ENCODE measurements at places on chromosomes 6 and 20. TPM values are rescaled to one million over a fixed set of nuclear protein-coding genes. Genes with fewer than 3 reads are reported as not detected.

The TRIM10 gene
- total RNA-seq: 0.19 TPM

The ADTRP gene
- 1.6 TPM for total RNA-seq

The MTFR2 gene
- 3.1 TPM for total RNA-seq

The CD109 gene
- 2.6 TPM for total RNA-seq

The DLGAP4 gene
- total RNA-seq: 52.8 TPM

The BEND3 gene
- total RNA-seq: 2.3 TPM

The PCIF1 gene
- 41.2 TPM for total RNA-seq

The NEURL2 gene
- 5.4 TPM for total RNA-seq

The MATN4 gene
- total RNA-seq: not detected

The OR12D3 gene
- total RNA-seq: not detected

- H3K27ac ChIP-seq: no peak overlapping the region
- peaks cover 24% of the 10 kb centered on the region for H3K4me1 ChIP-seq
- peak; percentile 47 for DNase-seq
- no peaks in the 10 kb centered on the region for H3K36me3 ChIP-seq
Observed at GRCh38 chr20:4158466-4159050, 143.2 kb upstream of the RNF24 start.

- peak overlapping the region; percentile 60 for H3K27ac ChIP-seq
- DNase-seq: peak; percentile 88
- peaks cover 62% of the 10 kb centered on the region for H3K4me1 ChIP-seq
- H3K27me3 ChIP-seq: no peaks in the 10 kb centered on the region
- H3K4me3 ChIP-seq: peak overlapping the region; percentile 51
Observed at GRCh38 chr6:32154514-32155161, 697 bp downstream of the PPT2 start.

GRCh38 chr6:151254451-151255081, 14.8 kb downstream of the AKAP12 start:
- H3K27ac ChIP-seq: no peak overlapping the region
- no peak overlapping the region for H3K4me3 ChIP-seq
- no peak for DNase-seq

- DNase-seq: no peak
- H3K4me3 ChIP-seq: no peak overlapping the region
- no peak overlapping the region for H3K27ac ChIP-seq
- peaks cover 4% of the 10 kb centered on the region for H3K4me1 ChIP-seq
- H3K36me3 ChIP-seq: no peaks in the 10 kb centered on the region
- no peaks in the 10 kb centered on the region for H3K27me3 ChIP-seq
Observed at GRCh38 chr6:154792761-154793160, 59.5 kb downstream of the SCAF8 start.

DNA sequence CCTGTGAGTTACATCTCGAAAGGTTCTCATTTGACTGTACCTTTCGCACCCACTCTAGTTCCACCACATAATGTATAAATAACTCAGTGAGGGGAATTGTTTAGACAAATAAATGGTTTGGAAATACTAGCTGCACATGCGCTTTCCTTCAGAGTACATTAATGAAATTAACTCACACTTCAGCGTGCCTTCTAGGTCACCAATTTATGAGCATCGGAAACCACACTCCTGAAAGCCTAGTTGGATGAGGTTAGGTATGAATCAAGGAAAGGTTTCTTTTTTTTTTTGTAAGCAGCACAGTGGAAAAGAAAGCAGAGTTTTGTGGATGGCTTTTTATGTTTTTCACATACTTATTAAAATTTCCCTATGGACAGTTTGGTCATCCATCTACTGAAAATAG, 247.8 kb upstream of the TCF21 start:
- DNase-seq: no peak
- H3K27ac ChIP-seq: no peak overlapping the region
- no peaks in the 10 kb centered on the region for H3K36me3 ChIP-seq
- no peaks in the 10 kb centered on the region for H3K27me3 ChIP-seq
- no peak overlapping the region for H3K4me3 ChIP-seq
- H3K4me1 ChIP-seq: no peaks in the 10 kb centered on the region

- no peak overlapping the region for H3K4me3 ChIP-seq
- H3K27ac ChIP-seq: no peak overlapping the region
- H3K36me3 ChIP-seq: no peaks in the 10 kb centered on the region
- no peak for DNase-seq
Observed at GRCh38 chr6:162109480-162110050, 618.0 kb downstream of the PRKN start.

- H3K27ac ChIP-seq: no peak overlapping the region
- no peak overlapping the region for H3K4me3 ChIP-seq
- peak; percentile 87 for DNase-seq
- H3K4me1 ChIP-seq: peaks cover 24% of the 10 kb centered on the region
- H3K27me3 ChIP-seq: peaks cover 23% of the 10 kb centered on the region
Observed at GRCh38 chr20:2688041-2688591, 4.5 kb upstream of the EBF4 start.

GRCh38 chr20:11372876-11373790, 544.6 kb upstream of the BTBD3 start:
- no peak overlapping the region for H3K4me3 ChIP-seq
- DNase-seq: no peak
- H3K27ac ChIP-seq: no peak overlapping the region
- H3K27me3 ChIP-seq: no peaks in the 10 kb centered on the region
- H3K4me1 ChIP-seq: no peaks in the 10 kb centered on the region

DNA sequence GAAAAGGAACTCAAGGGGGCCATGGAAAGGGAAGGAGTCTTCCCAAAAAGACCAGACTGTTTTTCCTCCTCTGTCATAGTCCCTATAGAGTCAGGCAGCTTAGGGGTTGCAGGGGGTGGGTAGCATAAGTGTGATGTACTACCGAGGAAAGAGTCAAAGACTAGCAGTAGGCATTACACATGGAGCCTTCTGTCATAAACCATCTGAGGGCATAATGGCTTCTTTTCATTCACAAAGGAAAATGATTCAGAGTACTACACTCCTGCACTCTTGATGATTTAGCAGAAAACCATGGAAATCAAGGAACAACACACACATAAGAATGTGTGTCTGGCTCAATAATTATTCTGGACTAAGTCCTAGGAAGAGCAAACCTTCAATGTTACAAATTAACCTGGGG, 14.9 kb downstream of the PLN start:
- no peak for DNase-seq
- no peaks in the 10 kb centered on the region for H3K27me3 ChIP-seq
- H3K4me1 ChIP-seq: peaks cover 16% of the 10 kb centered on the region
- H3K4me3 ChIP-seq: no peak overlapping the region
- H3K36me3 ChIP-seq: no peaks in the 10 kb centered on the region

GRCh38 chr6:163566056-163566455, 151.5 kb downstream of the QKI start:
- no peak overlapping the region for H3K4me3 ChIP-seq
- no peak for DNase-seq
- no peaks in the 10 kb centered on the region for H3K4me1 ChIP-seq

DNA sequence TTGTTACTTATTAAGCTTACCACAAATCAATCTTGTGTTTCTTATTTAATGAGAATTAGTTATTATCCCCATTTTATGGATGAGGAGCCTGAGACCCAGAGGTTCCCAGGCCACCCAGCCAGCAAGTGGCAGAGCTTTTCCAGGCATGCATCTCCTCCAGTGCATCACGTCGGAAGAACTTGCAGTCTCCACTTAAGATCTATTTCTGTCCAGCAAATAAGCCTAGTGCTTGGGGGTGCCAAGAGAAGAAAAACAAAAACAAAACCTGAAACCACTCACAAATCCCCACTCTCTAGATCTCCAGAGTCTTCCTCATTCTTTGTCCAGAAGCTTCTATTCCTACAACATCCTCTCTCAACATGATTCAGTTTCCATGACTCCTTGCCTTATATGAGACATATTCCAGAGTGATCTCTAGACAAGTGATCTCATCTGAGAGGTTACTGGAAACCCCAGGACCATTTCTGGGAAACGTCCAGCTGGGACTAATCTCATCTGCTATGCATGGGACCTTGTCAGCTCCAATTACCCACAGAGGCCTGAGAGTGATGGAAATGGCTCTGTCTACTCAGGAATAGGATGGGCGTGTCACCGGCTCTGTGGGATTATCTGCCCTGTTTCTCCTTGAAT, 4.1 kb downstream of the GUCA1B start:
- H3K4me3 ChIP-seq: no peak overlapping the region
- H3K4me1 ChIP-seq: no peaks in the 10 kb centered on the region
- DNase-seq: no peak
- no peaks in the 10 kb centered on the region for H3K36me3 ChIP-seq
- H3K27ac ChIP-seq: no peak overlapping the region

DNA sequence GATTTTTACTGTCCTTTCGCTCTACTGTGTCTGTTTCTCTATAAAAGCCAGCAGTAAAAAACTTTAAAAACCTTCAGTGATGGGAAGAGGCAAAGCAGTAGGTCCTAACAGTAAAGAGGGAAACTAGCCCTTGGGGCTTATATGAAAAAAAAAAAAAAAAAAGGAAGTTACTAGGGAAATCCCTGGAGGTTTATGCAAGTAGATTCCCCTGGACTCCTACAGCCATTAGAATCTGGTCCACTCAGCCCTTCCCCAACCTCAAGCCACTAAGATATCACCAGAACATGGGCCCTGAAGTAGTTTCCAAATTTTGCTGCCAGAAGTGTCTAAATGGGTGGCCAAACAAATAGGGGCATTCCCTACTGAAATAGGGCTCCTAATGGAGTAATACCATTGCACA, 70.5 kb upstream of the HINT3 start:
- H3K36me3 ChIP-seq: peaks cover 5% of the 10 kb centered on the region
- no peaks in the 10 kb centered on the region for H3K4me1 ChIP-seq
- no peaks in the 10 kb centered on the region for H3K27me3 ChIP-seq
- no peak for DNase-seq
- no peak overlapping the region for H3K27ac ChIP-seq
- H3K4me3 ChIP-seq: no peak overlapping the region

DNA sequence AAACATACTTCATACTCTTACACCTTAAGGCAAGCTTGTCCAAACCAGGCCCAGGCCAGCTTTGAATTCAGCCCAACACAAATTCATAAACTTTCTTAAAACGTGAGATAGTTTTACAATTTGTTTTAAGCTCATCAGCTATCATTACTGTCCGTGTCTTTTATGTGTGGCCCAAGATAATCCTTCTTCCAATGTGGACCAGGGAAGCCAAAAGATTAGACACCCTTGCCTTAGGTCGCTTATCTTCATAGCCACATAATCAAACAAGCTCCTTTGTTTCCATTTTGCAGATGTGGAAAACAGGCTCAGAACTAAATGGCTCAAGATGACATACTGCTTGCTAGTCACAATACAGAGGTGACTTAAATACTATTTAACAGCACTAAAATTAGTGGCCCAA, 6.0 kb downstream of the SALL4 start:
- no peak overlapping the region for H3K27ac ChIP-seq
- H3K36me3 ChIP-seq: no peaks in the 10 kb centered on the region
- no peak for DNase-seq
- no peak overlapping the region for H3K4me3 ChIP-seq
- H3K4me1 ChIP-seq: peaks cover 21% of the 10 kb centered on the region
- peaks cover 28% of the 10 kb centered on the region for H3K27me3 ChIP-seq

GRCh38 chr20:4043796-4044195, 28.4 kb upstream of the RNF24 start:
- H3K36me3 ChIP-seq: no peaks in the 10 kb centered on the region
- DNase-seq: no peak
- no peak overlapping the region for H3K27ac ChIP-seq
- H3K4me3 ChIP-seq: no peak overlapping the region
- peaks cover 3% of the 10 kb centered on the region for H3K4me1 ChIP-seq
- no peaks in the 10 kb centered on the region for H3K27me3 ChIP-seq

GRCh38 chr6:53854843-53855567, 60.2 kb downstream of the LRRC1 start:
- no peak for DNase-seq
- no peaks in the 10 kb centered on the region for H3K4me1 ChIP-seq
- no peaks in the 10 kb centered on the region for H3K36me3 ChIP-seq
- H3K4me3 ChIP-seq: no peak overlapping the region
- no peak overlapping the region for H3K27ac ChIP-seq
- no peaks in the 10 kb centered on the region for H3K27me3 ChIP-seq

GRCh38 chr6:42135722-42136121, 6.7 kb downstream of the C6orf132 start:
- no peaks in the 10 kb centered on the region for H3K36me3 ChIP-seq
- no peak overlapping the region for H3K4me3 ChIP-seq
- no peaks in the 10 kb centered on the region for H3K4me1 ChIP-seq
- H3K27me3 ChIP-seq: no peaks in the 10 kb centered on the region
- no peak for DNase-seq

GRCh38 chr6:130922922-130923321, 95.7 kb downstream of the SMLR1 start:
- no peak for DNase-seq
- no peak overlapping the region for H3K4me3 ChIP-seq
- peaks cover 5% of the 10 kb centered on the region for H3K36me3 ChIP-seq
- no peaks in the 10 kb centered on the region for H3K27me3 ChIP-seq
- no peak overlapping the region for H3K27ac ChIP-seq

- no peaks in the 10 kb centered on the region for H3K27me3 ChIP-seq
- H3K27ac ChIP-seq: no peak overlapping the region
- H3K36me3 ChIP-seq: no peaks in the 10 kb centered on the region
Observed at GRCh38 chr20:36538026-36538722, 3.1 kb upstream of the MYL9 start.

GRCh38 chr6:108714766-108715414, 133.3 kb upstream of the ARMC2 start:
- no peaks in the 10 kb centered on the region for H3K27me3 ChIP-seq
- no peak overlapping the region for H3K27ac ChIP-seq
- peaks cover 10% of the 10 kb centered on the region for H3K4me1 ChIP-seq
- H3K4me3 ChIP-seq: no peak overlapping the region
- no peak for DNase-seq

DNA sequence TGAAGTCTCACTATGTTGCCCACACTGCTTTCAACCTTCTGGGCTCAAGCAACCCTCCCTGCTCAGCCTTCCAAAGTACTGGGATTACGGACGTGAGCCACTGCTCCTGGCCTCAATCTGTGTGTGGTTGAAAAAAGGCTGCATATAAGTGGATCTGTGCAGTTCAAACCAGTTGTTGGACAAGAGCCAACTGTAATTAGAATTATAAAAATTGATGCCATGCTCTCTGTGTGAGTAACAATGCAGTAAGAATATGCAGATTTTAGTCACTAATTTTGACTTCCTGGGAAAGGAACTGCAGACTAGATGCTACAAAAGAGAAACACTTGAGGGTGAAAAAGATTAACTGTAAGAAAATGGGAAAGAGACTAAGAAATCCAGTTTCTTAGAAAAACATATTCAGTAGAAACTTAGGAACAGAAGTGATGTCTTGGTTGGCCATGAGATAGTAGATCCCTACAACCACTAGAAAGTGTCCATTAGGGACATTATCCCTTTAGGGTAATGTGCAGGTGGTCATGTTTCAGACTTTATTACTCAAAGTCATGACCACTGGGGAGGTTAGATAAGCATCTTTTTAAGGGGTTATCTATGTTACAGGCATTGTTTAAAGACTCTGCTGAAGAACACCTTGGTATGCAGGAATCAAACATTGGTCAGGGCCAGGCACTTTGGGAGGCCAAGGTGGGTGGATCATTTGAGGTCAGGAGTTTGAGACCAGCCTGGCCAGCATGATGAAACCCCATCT, 26.3 kb downstream of the ITCH start:
- peaks cover 17% of the 10 kb centered on the region for H3K36me3 ChIP-seq
- H3K27me3 ChIP-seq: no peaks in the 10 kb centered on the region
- H3K4me1 ChIP-seq: peaks cover 45% of the 10 kb centered on the region
- DNase-seq: no peak

DNA sequence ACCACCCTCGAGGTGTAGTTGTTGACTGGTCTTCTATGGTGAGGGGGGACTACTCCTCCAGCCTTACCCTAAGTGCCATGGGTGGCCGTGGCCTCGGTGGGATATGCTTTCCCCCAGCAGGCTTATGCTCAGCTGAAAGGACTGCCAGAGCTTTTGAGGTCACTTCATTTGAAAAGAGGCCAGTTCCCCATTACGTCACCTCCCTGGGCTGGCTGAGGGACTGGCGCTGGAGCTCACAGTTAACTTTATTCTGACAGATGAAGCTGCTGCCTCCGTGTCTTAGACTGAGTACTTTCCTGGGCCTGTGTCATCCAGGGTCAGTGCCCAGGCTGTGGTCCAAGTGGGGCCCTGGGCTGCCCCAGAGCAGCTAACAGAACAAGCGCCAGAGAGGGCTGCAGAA, 42.8 kb upstream of the PCMTD2 start:
- no peaks in the 10 kb centered on the region for H3K36me3 ChIP-seq
- DNase-seq: no peak
